Left renal pelvis (tissue), 4 donors: ENCODE measurements at places on chromosomes 13 and 19. TPM values are rescaled to one million over a fixed set of nuclear protein-coding genes. Genes with fewer than 3 reads are reported as not detected.

DNA sequence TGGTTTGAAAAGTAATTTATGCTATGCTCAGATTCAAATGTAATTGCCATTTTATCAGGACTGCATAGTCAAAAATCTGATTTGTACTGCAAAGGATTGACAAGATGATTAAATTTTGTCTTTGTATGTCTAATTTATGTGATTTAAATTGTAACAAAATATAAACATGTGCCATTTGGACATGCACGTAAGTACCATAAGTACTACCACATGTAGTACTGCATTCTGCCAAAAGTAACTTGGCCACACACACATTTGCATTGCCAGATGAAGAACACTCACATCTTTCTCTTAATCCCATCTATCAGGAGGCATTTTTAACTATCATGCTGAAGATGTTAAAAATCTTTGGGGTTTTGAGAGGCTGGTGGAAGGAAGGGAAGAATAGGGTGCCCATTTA lies 133.3 kb downstream of the KLF12 start:
- no peak for DNase-seq

The LRRC63 gene
- 0.20 TPM for polyA plus RNA-seq

DNA sequence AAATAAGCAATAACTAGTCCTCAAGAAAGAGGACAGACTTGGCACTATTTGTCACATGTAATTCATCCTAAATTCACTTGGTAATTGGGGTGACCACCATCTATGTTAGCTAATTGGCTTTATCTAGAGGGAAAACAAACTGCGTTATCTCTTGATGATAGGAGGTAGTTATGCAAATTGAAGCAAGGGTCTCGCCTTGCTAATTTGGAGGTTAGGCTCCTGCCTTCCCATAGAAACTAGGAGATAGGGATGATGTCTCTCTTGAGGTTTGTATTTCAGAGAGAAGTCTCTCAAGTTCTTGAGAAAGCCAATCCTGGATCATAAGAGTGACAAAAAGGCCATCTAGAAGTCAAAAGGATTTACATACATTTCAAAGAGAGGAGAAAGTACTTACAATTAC lies 179.9 kb downstream of the SLITRK6 start:
- no peak for DNase-seq

DNA sequence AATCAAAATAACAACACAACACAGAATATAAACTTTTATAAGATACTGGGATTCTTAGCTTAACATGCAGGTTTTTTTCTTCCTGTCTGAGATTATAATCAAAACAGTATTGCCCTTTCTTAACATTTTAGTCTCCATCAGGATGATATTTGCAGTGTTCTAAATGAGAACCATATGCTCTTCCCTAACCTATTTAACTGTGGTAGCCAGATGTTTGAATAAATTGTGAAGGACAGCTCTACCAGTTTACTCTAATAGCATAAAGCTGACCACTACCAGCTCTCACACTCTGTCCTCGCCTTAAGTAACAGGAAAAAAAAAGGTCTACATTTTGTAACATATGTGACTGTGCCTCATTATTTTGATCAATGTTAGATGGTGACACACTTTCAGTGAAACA lies 618.7 kb upstream of the SGCG start:
- no peak for DNase-seq
